Activated T-cell treated with anti-CD3 and anti-CD28 coated beads, Interleukin-2, amount 50 U/mL, for 4 hours (primary cell): ENCODE measurements at places on chromosomes 16 and 17. TPM values are rescaled to one million over a fixed set of nuclear protein-coding genes. Genes with fewer than 3 reads are reported as not detected.

DNA sequence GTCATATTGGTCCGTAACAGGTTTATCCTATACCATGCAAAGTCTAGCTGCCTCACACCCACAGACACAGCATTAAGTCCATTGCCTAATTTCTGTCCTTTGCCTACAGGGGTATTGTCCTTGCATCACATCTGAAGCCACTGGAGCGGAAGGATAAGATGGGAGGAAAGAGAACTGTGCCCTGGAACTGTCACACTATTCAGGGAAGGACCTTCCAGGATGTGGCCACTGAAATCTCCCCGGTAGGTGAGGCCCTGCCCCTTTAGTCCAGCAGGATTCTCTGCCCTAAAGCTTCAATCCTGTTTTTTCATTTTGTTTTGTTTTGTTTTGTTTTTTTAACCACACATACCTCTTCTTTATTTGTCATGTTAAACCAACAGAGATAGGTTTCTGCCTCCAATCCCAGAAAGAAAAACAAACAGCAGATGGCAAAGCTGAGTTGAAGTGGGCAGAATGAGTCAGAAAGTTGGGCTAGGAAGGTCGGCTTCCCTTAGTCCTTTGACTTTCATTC is 2.2 kb upstream of the EFTUD2 start:
- no peak for DNase-seq

- DNase-seq = no peak
These were observed 40.3 kb upstream of the MTSS2 start for GRCh38 chr16:70725912-70726828.

The TMEM100 gene
- total RNA-seq = not detected

The IGSF6 gene
- total RNA-seq = not detected

The CDH16 gene
- not detected for total RNA-seq

GRCh38 chr17:76421044-76421407 is 31.9 kb downstream of the UBE2O start:
- no peak for DNase-seq
